Endothelial cell (in vitro differentiated cells): ENCODE measurements at places on chromosomes 1 and 21. TPM values are rescaled to one million over a fixed set of nuclear protein-coding genes. Genes with fewer than 3 reads are reported as not detected.

RCC2 gene
- 180 TPM for total RNA-seq

- no peak for DNase-seq
Measured at GRCh38 chr1:19219451-19219850, 9.4 kb upstream of the UBR4 start.

- DNase-seq, result no peak
Measured at GRCh38 chr1:78334952-78335351, 155.8 kb upstream of the PTGFR start.

- DNase-seq, result peak; percentile 66
Measured at GRCh38 chr1:147700042-147701006, 30.0 kb upstream of the ACP6 start.

C1QA gene
- not detected for total RNA-seq

GRCh38 chr1:239306426-239306825 is 79.9 kb upstream of the CHRM3 start:
- no peak for DNase-seq

SMG5 gene
- total RNA-seq, result 75.2 TPM

DNA sequence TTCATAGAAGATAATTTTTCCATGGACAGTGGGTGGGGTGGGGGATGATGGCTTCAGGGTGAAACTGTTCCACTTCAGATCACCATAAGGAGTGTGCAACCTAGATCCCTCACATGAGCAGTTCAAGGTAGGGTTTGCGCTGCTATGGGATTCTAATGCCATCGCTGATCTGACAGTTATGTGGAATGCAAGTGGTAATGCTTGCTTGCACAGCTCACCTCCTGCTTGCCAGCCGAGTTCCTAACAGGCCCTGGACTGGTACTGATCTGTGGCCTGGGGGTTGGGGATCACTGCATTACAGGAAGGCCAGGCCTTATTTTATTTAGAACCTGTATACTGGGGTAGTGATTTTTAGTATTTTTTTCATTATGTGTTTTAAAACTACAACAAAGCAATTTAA is 22.0 kb downstream of the MAN1A2 start:
- DNase-seq, result no peak

LRRC38 gene
- not detected for total RNA-seq

- no peak for DNase-seq
Measured at GRCh38 chr1:84834419-84835064, 58.5 kb downstream of the LPAR3 start.

KPRP gene
- total RNA-seq, result not detected

GRCh38 chr1:214842856-214843255 is 239.7 kb upstream of the KCNK2 start:
- DNase-seq, result no peak

MYCL gene
- 20.1 TPM for total RNA-seq

DNA sequence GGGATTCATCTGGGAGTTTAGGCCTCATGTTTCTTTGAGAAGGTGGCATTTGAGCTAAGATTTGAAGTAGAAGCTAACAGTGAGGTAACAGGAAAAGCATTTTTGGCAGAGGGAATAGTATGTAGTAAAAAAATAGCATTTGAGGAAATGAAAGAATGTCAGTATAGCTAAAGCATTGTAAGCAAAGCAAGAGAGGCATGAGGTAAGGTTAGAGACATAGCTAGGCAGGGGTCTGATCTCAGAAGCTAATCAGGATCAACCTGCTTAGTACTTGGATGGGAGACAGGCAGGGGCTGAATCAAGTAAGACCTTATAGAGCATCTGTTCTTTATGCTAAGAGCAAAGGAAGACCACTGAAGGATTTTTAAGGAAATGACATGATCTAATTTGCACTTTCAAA is 4.0 kb downstream of the POLR3C start:
- no peak for DNase-seq

DNA sequence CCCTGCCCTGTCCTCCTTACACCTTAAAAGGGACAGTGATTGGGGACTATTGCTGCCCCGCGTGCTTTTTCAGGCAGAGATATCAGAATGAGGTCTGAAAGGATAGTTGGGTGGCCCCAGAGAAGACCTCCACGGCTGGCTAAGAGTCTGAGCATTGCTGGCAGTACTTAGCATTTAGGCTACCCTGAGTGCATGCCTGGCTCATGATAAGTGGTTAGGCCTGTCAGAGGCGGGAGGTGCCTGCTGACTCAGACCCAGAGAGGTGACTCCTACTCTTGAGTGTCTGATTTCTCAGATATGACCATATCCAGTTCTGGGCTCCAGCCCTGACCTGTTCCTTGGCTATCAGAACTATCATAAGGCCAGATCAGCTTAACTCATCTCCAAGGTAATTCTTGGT is 213.7 kb downstream of the PBX1 start:
- DNase-seq, result no peak

DNA sequence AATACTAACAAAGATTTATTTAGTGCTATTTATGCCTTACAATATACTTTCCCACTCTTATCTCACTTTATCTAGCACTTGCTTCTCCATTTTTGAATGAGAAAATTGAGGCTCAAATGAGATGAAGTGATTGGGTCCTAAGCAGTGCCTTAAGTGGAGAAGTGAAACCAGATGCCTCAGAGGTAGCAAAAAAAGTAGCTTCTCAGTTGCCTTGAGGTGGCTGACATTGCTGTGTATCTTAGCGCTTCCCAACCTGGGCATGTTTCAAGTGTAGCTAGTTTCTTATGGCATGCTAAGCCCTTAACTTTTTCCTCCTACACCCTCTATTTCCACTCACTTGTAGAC is 390.4 kb downstream of the OMA1 start:
- no peak for DNase-seq

DNA sequence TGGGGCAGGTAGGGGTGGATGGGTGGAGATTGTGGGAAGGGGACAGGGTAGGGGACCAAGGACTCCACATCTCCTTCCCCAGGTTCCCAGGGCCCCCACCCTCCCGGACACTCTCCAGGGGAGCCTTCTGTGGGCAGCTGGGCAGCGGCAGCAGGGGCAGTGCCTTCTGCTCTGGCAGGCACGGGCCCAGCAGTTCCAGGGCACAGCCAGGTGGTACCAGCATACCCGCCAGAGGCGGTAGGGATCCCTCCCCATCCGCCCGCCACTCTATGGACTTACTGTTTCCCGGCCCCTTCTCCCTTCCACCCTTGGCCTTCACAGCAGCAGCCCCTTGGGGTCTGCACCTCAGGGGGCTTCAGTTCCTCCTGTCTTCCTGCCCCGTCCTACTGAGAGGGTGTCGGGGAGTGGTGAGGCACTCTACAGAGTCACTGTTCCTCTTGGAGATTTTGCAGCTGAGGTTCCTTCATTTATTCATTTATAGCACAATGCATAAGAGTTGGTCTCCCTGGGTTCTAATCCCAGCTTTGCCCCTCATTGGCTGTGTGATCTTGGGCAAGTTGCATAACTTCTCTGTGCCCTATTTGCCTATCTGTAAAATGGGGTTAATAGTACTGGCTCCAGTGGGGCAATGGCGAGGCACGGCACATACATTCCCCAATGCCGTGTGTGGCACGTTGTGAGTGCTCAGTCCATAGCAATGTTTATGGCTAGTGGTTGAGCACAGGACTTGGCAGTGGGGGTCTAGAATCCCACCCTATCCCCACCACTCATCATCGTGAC is 17.0 kb downstream of the C1orf167 start:
- no peak for DNase-seq

- no peak for DNase-seq
Measured at GRCh38 chr1:228351850-228352249, 54.8 kb downstream of the TRIM11 start.

NUP210L gene
- total RNA-seq, result 0.15 TPM

GRCh38 chr1:29801561-29801973 is 565.2 kb downstream of the PTPRU start:
- DNase-seq, result no peak

DNA sequence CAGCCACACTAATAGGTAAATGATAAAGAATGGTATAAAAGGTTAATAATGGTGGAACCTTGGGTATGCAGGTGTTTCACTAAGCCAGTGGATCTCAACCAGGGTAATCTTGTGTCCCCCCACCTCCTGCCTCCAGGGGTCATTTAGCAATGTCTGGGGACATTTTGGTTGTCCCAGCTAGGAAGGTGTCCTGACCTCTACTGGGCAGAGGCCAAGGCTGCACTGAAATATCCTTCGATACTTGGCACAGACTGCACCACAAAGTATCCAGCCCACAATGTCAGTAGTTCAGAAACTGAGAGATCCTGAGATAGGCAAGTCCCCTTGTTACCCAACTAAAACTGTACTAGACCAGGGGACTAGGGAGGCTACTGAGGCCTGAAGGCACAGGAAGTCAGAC is 113.6 kb upstream of the TIAM1 start:
- DNase-seq, result peak; percentile 22

DNA sequence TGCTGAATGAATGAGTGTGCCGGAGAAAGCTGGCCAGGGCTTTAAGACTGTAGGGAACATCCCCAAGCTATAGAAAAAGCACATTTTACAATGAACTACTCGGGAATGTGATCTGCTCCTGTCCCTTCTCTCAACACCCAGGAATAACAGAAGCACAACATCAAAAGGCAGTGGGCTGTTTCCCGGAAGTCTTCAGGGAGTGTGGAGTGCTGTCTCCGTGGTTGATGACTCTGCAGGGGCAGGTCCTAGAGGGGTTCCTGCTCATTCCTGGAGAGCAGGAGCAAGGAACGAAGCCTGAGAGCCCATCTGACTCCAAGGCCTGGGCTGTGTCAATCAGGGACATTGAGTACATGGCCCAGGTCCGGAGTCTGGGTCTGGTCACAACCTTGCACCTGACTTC is 4.9 kb upstream of the IL22RA1 start:
- DNase-seq, result no peak

TMEM200B gene
- 0.95 TPM for total RNA-seq

GRCh38 chr1:26364956-26365355 is 7.6 kb downstream of the ZNF683 start:
- DNase-seq, result no peak

CLCA2 gene
- total RNA-seq, result not detected

- no peak for DNase-seq
Measured at GRCh38 chr21:16241016-16241415, 511.2 kb downstream of the USP25 start.

RAP1GAP gene
- 0.56 TPM for total RNA-seq

DNA sequence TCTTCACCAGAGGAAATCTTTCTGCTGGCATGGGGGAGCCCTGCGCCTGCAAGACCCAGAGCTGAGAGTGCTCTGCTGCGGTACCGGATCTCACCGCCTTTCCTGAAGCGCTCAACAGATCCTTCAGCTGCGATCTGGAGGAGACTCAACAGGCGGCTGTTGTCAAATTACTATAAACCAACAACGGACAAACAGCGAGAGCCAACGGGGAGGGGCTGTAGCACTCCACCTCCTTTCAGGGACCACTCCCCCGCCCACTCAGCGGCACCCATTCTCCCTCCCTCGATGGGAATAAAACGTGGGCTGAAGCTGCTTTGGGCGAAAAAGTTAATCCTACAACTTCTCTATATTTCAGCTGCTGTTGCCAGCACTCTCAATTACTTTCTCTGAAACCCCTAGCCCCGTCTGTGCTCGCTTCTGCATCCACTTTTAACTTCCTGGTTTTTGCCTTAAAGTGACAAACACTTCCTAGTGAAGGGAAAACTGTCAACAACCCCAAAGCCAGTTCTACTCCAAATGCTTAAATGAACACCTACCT is at the start of gene FMO5:
Gene FMO5, minus strand, starts transcription at position 147 of the 538 bp plus-strand sequence. CDS start 310 bp downstream, outside the sequence.
- peak; percentile 46 for DNase-seq

DNA sequence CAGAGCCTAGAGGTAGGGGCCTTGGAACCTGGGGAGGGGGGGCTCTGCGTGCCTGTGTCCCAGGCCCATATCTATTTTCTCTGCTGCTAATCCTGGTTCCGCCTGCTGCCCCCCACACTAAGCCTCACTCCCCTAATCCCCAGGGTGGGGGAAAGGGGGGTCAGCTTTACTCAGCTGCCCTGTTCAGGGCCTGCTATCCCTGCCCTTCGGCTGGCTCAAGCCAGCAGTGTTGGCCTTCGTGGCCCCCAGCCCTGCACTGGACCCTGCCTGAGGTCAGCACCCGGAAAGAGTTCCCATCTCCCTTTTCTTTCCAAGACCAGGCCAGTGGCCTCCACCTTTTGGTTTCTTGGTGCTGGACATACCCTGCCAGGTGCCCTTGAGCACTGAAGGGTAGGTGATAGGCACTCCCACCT is 8.4 kb downstream of the ZBTB7B start:
- DNase-seq, result no peak

DNA sequence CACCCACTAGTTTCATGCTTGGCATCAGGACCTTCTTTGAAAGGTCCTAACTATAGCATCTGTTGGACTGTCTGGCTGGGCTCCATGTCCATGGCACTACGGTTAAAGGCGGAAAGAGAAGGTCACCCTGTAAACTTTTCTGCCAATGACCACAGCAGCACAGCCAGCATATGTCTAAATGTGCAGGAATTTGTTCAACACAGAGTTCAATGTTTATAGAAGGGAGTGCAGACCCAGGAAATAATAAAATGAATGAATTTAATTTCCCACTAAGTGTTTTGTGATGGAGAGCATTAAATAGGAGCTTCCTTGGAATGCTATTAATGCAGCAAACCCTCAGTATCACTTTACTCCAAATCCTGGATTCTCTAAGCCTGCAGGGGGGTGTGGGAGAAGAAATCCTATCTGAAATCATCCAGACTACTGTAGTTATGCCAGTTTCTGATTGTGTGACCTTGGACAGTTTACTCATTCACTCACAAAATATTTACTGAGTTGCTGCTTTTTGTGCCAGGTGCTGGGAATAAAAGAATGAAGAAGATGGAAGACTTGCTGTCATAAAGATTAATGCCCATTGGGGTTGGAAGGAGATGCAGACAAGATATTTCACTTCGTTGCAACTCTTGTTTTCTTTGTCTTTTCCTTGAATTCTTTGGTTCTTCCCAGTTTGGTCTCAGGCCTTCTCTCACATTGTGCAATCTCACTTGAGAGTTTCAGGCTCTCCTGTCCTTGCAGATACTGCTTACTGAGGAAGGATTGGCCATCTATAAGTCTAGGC is 195.0 kb downstream of the ROR1 start:
- DNase-seq, result no peak

- DNase-seq, result no peak
Measured at GRCh38 chr1:236888903-236889302, 93.8 kb downstream of the MTR start.

GRCh38 chr1:151534662-151535278 is 5.3 kb upstream of the TUFT1 start:
- DNase-seq, result peak; percentile 88

- no peak for DNase-seq
Measured at GRCh38 chr21:42343556-42343955, 7.2 kb downstream of the TFF2 start.

UCK2 gene
- total RNA-seq, result 52.9 TPM

GMEB1 gene
- total RNA-seq, result 22.7 TPM

DNA sequence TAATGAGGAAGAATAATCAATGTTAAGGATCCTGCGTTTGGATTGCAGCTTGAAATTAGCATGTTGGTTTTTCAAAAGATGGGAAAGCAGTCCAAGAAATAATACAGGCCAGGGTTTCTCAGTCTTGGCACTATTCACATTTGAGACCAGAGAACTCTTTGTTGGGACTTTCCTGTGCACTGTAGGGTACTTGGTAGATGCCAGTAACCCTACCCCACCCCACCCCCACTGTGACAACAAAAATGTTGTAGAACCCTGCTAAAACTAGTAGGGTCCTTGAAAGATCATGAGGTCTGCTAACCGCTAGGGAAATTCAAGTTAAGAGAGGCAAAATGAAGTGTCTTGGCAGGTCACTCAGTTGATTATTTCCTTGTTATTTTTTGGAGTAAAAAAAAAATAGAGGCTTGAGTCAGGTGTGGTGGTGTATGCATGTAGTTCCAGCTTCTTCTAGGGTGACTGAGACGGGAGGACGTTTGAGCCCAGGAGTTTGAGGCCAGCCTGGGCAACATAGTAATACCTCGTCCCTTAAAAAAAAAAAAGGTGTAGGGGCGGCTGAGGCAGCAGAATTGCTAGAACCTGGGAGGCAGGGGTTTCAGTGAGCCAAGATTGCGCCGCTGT is 53.3 kb downstream of the SPEN start:
- DNase-seq, result no peak
